ENCODE measurements at places on chromosomes 6 and 20. TPM values are rescaled to one million over a fixed set of nuclear protein-coding genes. Genes with fewer than 3 reads are reported as not detected.

The MEP1A gene
- total RNA-seq = not detected

The CST9L gene
- total RNA-seq = not detected

The LPA gene
- total RNA-seq = not detected

The CAP2 gene
- total RNA-seq = 8.6 TPM

The SS18L1 gene
- 7.4 TPM for total RNA-seq

DNA sequence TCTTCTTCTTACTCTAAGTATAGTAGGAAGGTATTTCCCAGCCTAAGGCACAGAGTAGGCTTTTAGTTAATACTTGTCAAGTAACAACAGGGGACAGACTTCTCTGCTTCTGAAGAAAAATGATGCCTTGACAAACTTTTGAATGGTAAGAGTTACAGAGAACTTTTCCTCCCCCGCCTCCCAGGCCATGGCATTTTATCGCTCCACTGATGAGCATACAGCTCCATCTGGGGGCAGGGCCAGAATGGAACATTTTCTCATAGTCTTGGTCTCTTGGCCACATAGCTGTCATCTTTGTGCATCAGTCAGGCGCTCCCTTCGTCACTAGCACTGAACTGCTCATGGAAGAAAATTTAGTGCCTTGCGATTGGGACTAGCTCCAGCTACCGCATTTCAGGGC is 1066.8 kb upstream of the CITED2 start:
- peak; percentile 63 for DNase-seq

DNA sequence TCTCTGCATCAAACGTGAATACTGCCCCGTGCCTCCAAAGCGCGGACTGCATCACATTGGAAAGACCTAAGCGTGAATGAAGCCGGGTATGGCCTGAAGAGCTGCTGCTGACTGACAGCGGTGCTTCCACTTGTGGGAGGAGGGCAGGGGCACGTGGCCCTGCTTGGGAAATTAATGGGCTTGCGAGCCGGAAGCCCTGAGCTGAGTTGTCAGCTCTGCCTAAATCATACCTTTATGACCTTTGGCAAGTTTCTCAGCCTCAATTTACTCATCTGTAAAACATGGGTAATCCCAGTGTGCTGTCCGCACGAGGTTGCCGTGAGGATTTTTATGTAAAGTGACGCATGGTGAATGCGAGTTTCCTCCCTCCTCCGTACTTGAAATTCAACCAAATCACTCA is 67.0 kb upstream of the FOXQ1 start:
- DNase-seq = no peak

DNA sequence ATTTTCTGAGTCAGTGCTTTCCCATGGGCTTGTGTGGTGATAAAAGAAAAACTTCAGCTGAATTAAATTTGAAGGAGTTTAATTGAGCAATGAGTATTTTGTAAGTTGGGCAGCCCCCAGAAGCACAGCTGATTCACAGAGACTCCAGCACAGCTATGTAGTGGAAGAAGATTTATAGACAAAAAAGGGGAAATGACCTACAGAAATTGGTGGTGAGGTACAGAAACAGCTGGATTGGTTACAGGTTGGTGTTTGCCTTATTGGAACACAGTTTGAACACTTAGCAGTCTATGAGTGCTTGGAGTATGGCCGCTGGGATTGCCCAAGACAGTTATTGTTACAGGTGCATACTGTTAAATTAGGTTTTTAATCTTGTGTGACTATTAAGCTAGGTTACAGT is 96.9 kb upstream of the PTPRK start:
- no peak for DNase-seq

GRCh38 chr6:148566664-148567350 is 180.0 kb upstream of the UST start:
- no peak for DNase-seq

- DNase-seq = no peak
Measured at GRCh38 chr20:17602493-17602892, 32.6 kb downstream of the DSTN start.

DNA sequence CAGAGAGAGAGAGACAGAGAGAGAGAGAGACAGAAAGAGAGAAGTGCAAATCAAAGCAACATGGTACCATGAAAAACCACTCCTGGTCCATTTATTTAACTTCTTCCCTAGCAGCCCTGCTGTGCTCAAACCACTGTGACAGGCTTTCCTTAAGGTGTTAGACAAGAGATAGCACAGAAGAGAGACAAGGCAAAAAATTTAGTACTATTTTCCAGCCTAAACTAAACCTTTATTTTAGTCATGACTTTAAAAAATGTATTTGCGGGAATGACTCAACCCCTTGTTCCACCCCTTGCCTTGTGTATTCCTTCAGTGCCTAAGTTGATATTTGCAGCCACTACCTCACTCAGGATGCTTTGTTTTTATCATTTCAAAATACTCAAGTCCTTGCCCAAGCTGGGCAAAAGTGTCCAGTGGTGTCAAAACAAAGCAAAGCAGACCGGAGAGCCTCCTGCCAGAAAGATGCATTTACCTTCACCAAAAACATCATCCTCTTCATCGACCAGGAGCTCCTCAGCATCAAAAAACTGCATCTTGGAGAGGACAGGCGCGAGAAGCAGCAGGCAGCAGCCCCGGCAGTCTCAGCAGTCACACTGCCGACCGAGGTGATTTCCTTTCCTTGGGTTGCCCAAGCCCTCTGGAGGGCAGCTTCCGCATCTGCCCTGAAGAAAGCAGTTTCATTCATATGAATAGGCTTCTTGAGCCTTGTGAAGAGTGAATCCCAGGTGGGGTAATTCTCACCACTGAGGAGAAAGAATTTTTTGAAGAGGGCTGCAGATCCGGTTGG is at the start of gene RIPOR2:
RIPOR2 (minus strand) TSS at position 595 of the 787 bp plus-strand sequence; CDS start at position 533, 62 bp downstream.
- no peak for DNase-seq

GRCh38 chr6:117477988-117478852 is 4.3 kb upstream of the DCBLD1 start:
- DNase-seq = no peak

- DNase-seq = peak; percentile 5
Measured at GRCh38 chr20:61797200-61797599, 268.5 kb downstream of the TAF4 start.

- no peak for DNase-seq
Measured at GRCh38 chr6:159935065-159935464, 33.8 kb upstream of the IGF2R start.

DNA sequence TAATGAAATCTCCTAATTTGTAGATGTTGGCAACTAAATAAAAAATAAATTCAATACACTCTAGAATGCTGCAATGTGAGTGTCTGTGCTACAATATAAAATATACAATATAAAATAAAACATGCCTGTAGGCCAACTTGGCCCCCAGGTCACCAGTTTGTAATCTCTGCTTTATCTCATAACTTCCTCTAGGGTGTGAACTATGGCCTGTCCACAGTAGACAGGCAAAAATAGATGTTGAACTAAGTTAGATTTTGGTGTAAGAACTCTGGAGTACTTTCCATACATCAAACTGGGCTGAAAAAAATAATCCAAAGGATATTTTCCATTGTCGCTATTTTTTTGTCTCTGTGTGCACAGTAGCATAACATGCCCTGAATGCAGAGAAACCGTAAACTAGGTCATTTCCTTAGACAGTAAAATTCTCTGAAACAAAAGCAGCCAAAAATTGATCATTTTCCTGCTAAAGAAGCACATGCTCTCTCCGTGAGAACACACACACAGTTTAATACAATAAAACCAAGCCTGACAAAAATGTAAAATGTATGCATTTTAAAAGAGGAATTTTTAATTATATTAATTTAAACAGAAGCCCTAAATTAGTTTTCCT is 98.5 kb upstream of the ZFP64 start:
- no peak for DNase-seq

DNA sequence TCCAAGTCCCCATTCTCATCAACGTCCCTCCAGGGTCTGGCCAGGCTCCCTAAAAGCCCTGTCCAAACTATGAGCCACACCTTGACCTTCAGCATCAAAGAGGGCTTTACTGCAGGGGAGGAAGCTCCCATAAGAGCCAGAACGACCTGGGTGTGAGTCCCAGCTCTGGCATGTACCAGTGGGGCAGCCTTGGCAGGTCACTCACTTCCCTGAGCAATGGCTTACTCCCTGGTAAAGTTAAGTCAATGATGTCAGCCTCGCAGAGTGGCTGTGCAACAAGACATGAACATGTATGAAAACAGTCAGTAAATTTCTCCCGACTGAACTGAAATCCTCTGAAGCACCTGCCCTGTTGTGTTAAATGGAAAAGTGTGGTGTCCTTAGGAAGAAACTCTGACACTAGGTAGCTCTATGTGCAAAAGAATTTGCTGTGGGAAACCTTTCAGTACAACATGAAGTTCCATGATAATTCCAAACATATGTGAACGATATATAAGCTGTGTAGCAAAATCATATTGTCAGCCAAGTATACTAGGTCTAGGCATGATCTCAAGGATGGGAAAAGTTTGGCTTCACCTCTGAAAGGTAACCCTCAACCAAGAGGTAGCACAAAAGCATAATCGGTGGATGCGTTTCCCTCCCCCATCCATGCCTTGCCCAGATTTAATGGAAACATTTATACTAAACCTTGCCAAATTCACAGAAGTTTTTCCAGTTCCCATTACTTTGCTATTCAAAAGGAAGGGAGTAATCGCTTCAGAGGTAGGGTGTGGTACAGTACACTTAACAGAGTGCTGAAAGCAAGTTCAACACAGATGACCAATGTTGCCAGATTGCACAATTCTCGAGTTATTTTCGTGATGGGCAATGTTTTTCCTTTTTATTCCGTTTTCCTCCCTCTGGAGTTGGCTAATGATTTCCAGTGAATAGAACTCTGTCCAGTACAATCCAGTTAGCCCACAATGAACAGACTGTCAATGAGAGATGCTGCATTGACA is 49.0 kb upstream of the RANBP9 start:
- DNase-seq = peak; percentile 5

- no peak for DNase-seq
Measured at GRCh38 chr6:151084275-151084674, 155.5 kb upstream of the AKAP12 start.

GRCh38 chr6:144416773-144417172 is 131.6 kb downstream of the UTRN start:
- no peak for DNase-seq

DNA sequence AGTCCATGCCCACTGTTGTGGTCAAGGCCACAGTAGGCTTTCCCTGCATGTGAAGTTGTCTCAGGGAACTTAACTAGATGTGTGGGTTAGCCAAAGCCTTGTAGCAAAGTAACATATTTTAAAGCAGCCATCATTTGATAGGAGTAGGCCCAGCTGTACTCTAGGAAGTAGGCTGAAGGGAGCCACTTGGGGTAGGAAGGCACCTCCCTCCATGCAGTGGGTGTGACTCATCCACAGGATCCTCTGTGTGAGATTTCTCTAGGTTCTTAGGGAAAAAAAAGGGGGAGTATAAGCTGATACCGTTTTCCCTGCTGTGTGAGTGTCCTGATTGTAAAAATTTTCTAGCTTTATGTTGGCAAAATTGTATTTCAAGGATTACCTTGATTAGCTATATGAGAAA is 44.7 kb downstream of the VAPB start:
- peak; percentile 85 for DNase-seq
